OCI-LY7 (cell line): ENCODE measurements at places on chromosomes 5 and 9.

GRCh38 chr9:112408275-112408674 is 28.4 kb downstream of the HSDL2 start:
- DNase-seq = no peak

- DNase-seq = peak; percentile 33
Observed at GRCh38 chr9:76373173-76373783, 20.9 kb downstream of the RFK start.

GRCh38 chr5:65861830-65862241 is 64.5 kb upstream of the ERBIN start:
- DNase-seq = no peak

DNA sequence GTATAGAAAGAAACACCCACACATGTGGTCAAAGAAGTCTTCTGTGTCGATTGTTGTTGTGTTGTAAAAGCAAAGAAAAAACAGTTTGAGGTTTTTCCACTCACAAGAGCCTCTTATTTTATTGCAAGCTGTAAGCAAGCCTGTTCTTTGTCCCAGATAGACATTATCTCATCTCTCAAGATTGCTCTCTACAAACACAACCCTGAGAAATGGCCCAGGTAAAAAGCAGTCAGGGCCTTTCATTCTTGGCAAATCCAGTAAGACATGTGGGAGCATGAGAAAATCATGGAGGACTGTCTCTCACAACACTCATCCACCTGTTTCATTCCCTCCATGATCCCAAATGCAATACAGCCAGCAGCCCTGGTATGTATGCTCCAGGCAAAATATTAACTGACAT is 286.6 kb upstream of the POU5F2 start:
- DNase-seq = no peak

DNA sequence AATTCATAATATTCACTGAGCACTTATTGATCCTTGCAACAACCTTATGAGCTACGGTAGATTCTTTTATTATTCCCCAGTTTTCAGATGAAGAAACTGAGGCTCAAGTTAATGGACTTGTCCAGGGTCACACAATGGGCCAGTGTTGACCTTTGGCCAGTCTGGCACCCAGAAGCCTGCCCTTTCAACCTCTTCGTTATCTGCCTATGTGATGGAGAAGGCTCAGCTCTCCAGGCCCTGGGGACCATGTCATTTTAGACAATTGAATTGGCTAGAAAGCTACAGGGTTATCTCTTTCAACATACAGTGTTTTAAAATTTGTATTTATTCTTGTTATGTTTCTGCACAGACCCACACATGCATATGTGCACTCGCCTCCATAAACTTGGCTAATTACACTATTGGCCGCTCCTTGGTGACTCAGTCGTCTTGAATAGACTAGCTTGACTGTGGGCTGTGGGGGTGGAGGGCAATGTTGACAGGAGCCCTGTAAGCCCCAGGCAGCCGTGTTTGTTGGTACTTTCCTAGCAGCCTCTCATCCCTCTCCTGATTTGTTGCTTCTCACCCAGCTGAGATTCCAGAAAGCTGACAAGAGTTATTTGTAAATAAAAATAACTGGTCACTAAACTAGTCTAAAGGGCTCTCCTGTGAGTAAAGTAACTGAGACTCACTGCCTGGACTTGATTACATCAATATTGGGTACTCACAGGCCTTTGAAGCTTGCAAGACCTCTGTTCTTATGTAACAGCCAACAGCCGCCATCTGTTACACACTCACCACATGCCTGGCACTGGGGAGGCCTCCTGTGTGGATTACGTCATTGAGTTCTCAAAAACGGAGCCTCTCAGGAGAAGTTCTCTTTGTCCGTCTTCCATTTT is 8.5 kb upstream of the ANGPTL2 start:
- DNase-seq = no peak

DNA sequence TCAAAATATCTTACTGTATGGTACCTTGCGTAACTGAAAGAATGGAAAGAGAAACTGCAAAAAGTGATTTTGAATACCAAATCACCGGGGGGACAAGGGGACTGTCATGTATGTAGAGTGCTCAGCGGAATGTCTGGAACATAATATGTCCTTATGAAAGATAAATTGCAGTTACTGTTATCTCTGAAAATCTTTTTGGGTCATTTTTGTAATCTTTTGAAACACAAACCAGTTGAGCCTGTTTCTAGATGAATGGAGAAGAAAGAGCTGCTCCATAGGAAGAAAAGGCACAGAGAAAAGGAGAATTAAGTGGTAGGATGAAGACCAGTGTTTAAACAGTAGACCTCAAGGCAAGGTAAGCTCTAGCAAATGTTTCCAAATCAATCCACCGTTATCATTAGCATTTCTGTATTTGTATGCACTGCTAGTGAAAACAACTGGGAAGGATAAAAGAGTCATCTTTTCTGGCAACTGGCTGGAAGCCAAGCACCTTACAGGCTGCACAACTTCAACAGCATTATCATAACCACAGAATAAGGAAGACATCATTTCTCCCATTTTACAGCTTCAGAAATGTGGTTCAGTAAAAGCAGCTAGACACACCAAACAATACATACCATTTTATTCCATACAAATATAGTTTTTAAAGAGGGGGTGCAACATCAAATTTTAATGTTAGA is 158.5 kb downstream of the TRPM3 start:
- DNase-seq = no peak

GRCh38 chr5:78771260-78772205 is 123.0 kb upstream of the LHFPL2 start:
- peak; percentile 64 for DNase-seq

DNA sequence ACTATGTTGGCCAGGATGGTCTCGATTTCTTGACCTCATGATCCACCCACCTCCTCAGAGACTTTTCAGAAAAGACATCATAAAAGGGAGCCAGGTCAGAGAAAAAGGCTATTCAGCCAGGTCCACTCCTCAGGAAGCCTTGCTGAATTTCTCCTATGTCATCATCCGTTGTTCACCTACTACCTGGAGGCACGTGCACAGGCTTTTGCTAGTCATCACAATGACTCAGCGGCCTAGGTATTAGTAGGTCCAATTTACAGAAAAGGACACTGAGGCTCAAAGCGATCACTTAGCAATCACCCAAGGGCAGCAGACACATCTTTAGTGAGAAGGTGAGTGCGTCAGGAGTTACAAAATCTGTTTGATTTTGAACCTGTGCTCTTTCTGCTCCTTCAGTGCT is 72.3 kb upstream of the RAD23B start:
- DNase-seq = no peak

GRCh38 chr5:34976347-34976746 is 47.0 kb downstream of the DNAJC21 start:
- no peak for DNase-seq

GRCh38 chr5:148072207-148072606 is 8.4 kb downstream of the SPINK5 start:
- no peak for DNase-seq

- DNase-seq = no peak
Observed at GRCh38 chr5:153807801-153808200, 230.9 kb downstream of the FAM114A2 start.

DNA sequence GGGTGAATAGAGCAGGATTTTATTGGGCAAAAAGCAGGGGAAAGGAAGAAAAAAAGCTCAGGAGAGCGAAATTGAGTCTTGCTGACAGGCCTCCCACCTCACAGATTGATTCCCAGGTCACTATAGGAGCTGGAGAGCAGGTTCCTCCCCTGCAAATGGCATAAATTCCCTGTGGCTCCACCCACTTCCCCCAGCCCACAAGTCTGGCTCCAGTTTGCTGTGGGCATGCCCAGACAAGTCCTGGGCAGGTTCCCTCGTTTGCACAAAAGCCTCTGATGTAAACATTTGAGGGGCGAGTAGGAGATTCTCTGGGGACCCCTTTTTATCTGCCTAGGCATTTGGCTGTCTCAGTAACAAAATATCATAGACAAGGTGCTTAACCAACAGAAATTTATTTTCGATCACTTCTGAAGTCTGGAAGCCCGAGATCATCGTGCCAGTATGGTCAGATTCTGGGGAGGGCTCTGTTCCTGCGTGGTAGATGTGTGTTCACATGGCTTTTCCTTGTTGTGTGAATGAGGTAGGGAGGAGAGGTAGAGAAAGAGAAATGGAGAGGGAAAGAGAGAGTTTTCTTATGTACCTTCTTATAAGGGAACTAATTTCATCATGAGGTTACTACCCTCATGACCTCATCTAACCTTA is 614.5 kb downstream of the MAT2B start:
- DNase-seq = no peak

DNA sequence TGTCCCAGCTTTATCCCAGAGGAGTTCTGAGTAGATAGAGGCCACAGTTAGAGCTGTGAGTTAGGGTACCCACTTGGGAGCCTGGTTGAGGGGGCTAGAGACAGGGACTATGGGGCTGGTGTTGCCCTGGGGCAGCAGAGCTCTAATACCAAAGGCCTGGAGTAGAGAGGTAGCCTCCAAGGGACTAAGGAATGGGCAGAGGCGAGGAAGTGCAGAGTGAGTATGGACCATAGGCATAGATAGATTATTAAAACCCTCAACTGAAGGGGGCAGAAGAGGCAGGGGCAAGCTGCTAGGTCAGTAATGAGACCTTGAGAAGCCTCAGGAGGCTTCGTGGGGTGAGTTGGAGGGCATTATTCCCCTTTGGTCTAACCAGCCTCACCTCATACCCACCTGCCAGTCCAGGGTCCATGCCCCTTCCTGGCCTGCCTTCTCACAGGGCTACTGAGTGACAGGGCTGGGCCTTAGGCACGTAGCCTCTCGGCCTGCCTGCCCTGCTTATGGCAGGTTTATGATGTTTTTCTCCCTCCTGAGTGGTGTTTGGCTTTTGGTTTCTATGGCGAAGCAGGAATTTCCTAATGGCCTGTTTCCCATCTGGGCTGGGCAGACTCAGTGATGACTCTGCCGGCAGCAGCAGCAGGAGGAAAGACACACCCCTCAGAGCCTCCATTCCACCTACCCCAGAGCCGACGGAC is 8.0 kb downstream of the PDLIM4 start:
- no peak for DNase-seq

DNA sequence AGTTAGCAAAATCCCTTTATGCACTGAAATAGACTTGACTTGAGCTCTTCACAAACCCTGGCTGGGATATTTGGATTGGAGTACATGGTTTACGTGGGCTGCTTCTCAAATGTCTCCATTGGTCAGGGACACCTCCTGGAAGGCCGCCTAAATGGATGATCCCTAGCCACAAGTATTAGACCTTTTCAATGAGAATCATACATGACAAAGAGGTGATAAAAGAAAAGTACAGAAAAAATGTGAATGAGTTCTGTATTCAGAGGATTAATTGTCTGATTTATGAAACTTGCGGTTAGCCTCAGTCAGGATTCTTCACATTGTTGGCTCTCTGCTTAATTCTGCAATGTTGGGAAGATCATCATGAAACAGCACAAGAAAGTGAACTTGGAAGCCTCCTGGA is 752.8 kb upstream of the ADAMTS16 start:
- DNase-seq = no peak

GRCh38 chr5:132110930-132111329 is 37.3 kb downstream of the CSF2 start:
- no peak for DNase-seq
